SK-N-DZ (cell line): ENCODE measurements at places on chromosomes 2 and 18.

DNA sequence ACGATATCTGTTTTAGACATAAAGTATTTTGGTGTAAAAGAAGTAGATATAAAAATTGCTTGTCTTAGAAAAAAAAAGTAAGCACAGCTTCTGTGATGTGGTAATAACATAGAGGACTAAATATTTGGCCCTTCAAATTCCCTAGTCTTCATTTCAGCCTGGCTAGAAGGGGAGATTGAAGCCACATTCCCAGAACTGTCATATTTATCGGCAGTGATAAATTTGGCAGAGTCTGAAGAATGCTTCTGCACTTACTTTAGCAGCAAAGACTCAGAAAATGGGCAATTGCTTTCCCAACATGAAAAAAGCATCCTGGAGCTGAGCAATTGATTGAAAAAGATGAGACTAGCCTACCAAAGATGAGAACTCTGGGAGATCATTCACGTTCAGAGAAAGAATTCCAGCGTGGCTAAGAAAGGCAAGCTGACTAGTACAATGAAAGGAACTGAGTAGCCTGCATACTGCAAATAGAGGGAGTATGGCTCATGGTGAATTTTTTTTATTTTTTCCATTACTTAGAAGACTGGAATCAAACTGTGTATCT is 278.7 kb upstream of the KLHL29 start:
- no peak for DNase-seq

- DNase-seq: no peak
Observed at GRCh38 chr2:119486886-119487285, 37.4 kb downstream of the SCTR start.

- DNase-seq: no peak
Observed at GRCh38 chr2:149456285-149456684, 125.9 kb downstream of the LYPD6 start.

DNA sequence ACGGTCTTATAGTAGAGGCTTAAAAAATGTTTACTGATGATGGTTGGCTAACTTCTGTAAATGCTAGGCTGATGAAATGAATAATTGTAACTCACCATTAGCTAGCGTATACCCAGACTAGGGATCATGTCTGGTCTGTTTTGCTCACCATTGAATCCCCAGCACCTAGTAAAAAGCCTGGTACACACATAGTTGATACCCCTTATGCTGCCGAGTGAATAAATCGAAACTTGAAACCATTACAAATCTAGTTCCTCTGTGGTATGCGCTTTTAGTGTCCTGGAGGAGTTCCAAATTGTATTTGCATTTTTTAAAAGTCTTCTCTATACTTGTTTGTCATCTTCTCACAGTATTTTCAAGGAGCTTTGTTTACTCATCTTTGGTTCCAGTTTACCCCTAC is 1.3 kb downstream of the TAF1B start:
- DNase-seq: no peak

- no peak for DNase-seq
Observed at GRCh38 chr2:101549371-101549770, 74.5 kb upstream of the RFX8 start.

GRCh38 chr2:45578056-45578843 is 32.8 kb downstream of the SRBD1 start:
- no peak for DNase-seq
